ENCODE measurements at places on chromosomes 7 and 10.

DNA sequence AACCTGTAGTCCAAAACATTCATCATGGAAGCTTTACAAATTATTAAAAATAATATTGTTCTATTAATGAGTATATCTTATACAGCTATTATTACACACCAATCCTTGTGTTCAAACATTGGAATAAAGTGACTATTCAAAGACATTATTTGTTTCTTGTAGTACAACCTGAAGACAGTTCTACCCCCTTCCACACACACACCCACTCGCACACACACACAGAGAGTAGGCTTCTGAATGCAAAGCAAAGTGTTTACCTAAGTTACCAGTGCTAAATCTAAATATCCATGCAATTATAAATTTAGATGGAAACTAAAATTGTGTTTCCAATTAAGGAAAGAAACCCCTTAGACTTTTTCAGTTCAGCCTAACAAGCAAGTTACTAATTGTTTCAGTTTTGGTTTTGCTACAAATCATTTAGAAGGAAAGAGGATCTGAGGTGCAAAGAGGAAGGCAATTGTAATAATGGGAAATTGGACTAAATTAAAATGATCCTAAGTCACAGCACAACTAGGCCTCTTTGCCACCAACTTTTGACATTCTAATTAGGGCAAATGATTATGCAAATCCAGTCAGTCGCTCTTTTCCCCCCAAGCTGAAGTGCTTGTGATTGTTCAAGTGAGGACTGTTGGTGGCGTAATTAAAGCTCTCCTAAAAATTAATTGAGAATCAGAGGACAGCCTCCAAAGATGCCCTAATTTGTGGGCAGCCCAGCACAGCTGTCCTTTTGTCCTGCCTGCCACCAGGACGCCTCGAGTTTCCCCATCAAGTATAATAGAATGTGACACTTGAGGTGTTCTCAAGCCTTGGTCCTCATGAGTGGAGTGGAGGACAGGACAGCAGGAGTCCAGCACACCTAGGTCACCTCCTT is 19.9 kb upstream of the ATOH7 start:
- DNase-seq = no peak

- no peak for DNase-seq
These were observed 6.3 kb downstream of the PSD start for GRCh38 chr10:102412293-102412692.

- no peak for DNase-seq
These were observed 754.3 kb downstream of the LRMDA start for GRCh38 chr10:76185471-76186301.

- DNase-seq = no peak
These were observed 158.8 kb downstream of the DOCK4 start for GRCh38 chr7:112047421-112047820.

DNA sequence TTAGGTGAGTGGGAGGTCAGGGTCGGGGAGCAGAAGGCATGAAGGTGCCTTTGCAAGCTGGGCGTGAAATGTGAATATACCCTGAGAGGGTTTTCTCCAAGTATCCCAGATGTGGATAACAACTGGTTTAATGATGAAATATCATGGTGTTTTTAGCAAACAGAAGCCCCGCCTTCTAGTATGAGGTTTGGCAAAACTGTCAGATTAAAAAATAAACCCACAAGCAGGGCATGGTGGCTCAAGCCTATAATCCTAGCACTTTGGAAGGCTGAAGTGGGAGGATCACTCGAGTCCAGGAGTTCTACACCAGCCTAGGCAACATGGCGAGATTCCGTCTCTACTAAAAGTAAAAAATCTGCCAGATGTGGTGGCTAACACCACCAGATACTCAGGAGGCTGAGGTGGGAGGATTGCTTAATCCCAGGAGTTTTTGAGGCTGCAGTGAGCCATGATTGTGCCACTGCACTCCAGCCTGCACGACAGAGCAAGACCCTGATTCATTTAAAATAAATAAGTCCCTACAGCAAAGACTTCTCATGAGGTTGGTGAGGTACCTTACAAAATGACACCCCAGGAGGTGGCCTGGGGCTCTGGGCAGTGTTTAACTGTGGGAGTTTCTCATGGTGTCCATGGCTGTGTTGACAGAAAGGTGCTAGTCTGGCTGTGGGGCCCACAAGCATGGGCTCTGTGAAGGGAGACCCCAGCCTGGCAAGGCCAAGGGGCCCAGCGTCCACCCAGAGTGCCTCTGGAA is 6.7 kb upstream of the PWWP2B start:
- no peak for DNase-seq

- no peak for DNase-seq
These were observed 9.1 kb downstream of the TECPR1 start for GRCh38 chr7:98242934-98243333.

DNA sequence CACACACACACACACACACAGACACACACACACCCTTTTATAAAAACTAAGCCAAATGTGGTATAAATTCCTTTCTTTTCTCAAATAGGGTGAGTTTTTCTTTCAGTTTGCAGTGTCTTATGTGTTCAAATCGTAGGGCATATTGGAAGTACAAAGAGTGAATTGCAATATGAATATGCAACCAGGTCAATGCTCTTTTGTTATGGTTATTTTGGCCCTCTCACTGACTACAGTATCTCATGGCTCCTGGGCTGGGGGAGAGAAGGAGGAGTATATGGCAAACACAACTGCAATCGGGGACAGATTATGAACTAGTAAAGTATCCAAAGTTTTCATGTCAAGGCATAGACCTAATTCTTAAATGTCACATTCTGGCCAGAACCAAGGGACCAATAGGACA is 301.9 kb downstream of the PLXDC2 start:
- no peak for DNase-seq

GRCh38 chr7:86788948-86789347 is 145.2 kb downstream of the GRM3 start:
- no peak for DNase-seq

GRCh38 chr7:92732316-92733036 is 103.9 kb downstream of the CDK6 start:
- no peak for DNase-seq

- no peak for DNase-seq
These were observed 8.8 kb downstream of the MAFK start for GRCh38 chr7:1539181-1539881.
